ENCODE measurements at places on chromosomes 4 and X. TPM values are rescaled to one million over a fixed set of nuclear protein-coding genes. Genes with fewer than 3 reads are reported as not detected.
A peak's percentile ranks its signal among the peaks of the same experiment; 100 is the strongest.

DNA sequence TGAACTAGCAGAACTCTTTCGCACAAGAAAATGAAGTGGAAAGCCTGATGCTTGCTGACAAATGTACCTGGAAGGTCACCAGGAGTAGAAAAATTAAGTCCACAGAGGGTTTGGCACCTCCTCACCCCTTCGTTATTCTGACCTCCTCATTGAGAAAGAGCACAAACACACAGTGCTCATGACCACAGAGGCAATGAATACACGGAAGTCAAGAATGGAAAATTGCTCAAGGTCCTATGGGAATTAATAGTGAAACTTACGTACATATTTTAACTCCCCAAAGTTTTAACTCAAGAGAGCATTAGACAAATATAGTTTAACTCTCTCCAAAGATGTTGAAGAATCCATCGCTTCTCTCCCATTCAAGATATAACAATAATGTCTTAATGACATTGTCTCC is 83.6 kb upstream of the CAMK2D start:
- H3K36me3 ChIP-seq: no peaks in the 10 kb centered on the region

- peaks cover 9% of the 10 kb centered on the region for H3K4me1 ChIP-seq
- H3K27me3 ChIP-seq: no peaks in the 10 kb centered on the region
- no peak for DNase-seq
- H3K36me3 ChIP-seq: peaks cover 6% of the 10 kb centered on the region
These were observed 63.4 kb upstream of the KLF3 start for GRCh38 chr4:38600575-38600974.

DNA sequence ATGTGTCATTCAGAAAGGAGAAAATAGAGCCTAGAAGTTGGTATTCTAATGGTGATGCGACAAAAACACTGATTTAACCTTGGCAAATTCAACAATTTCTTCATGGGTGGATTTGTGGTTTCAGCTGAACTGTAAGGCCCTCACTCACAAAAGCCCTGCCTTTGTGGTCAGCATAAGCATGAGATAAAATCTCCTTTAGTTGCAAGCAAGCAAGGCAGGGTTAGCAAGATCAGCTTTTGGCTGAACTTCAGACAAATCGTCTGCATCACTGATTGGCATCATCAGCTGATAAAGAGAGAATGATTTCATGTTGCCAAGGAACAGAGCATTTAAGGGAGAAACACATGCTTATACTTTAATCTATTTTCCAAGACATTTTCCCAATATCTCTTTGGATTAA is 2582.2 kb downstream of the PCDH7 start:
- peaks cover 2% of the 10 kb centered on the region for H3K36me3 ChIP-seq
- H3K4me1 ChIP-seq: peaks cover 22% of the 10 kb centered on the region
- DNase-seq: no peak
- no peak overlapping the region for H3K4me3 ChIP-seq
- peak overlapping the region; percentile 78 for H3K27ac ChIP-seq

- peaks cover 12% of the 10 kb centered on the region for H3K4me1 ChIP-seq
- H3K27ac ChIP-seq: no peak overlapping the region
- no peaks in the 10 kb centered on the region for H3K36me3 ChIP-seq
These were observed 270.8 kb downstream of the PTTG2 start for GRCh38 chr4:38230821-38231563.

- H3K4me1 ChIP-seq: peaks cover 12% of the 10 kb centered on the region
- H3K36me3 ChIP-seq: no peaks in the 10 kb centered on the region
- H3K27ac ChIP-seq: peak overlapping the region; percentile 12
These were observed 623 bp downstream of the FGG start for GRCh38 chr4:154611833-154612232.

- no peak overlapping the region for H3K4me3 ChIP-seq
- H3K27ac ChIP-seq: no peak overlapping the region
- H3K27me3 ChIP-seq: peaks cover 10% of the 10 kb centered on the region
- no peak for DNase-seq
- no peaks in the 10 kb centered on the region for H3K36me3 ChIP-seq
These were observed 186.1 kb downstream of the ENOX2 start for GRCh38 chrX:130716781-130717413.

GRCh38 chr4:66589183-66589582 is 918.9 kb upstream of the EPHA5 start:
- no peaks in the 10 kb centered on the region for H3K27me3 ChIP-seq
- DNase-seq: no peak
- H3K4me1 ChIP-seq: no peaks in the 10 kb centered on the region
- no peak overlapping the region for H3K4me3 ChIP-seq
- H3K27ac ChIP-seq: no peak overlapping the region

The RGN gene
- 1.2 TPM for total RNA-seq

Measured in mesothelial cell of epicardium (in vitro differentiated cells).